Spleen (tissue), 13 donors: ENCODE measurements at places on chromosomes 2 and 18. TPM values are rescaled to one million over a fixed set of nuclear protein-coding genes. Genes with fewer than 3 reads are reported as not detected.
A peak's percentile ranks its signal among the peaks of the same experiment; 100 is the strongest.

GRCh38 chr2:147623328-147623727, 221.5 kb upstream of the ACVR2A start:
- H3K4me1 ChIP-seq: no peaks in the 10 kb centered on the region
- H3K36me3 ChIP-seq: no peaks in the 10 kb centered on the region
- no peak overlapping the region for H3K4me3 ChIP-seq
- no peak overlapping the region for H3K27ac ChIP-seq

GRCh38 chr2:200397785-200398184, 91.3 kb downstream of the SPATS2L start:
- no peak for DNase-seq
- H3K27ac ChIP-seq: no peak overlapping the region
- H3K27me3 ChIP-seq: no peaks in the 10 kb centered on the region
- no peaks in the 10 kb centered on the region for H3K36me3 ChIP-seq
- no peak overlapping the region for H3K4me3 ChIP-seq
- H3K4me1 ChIP-seq: no peaks in the 10 kb centered on the region

DNA sequence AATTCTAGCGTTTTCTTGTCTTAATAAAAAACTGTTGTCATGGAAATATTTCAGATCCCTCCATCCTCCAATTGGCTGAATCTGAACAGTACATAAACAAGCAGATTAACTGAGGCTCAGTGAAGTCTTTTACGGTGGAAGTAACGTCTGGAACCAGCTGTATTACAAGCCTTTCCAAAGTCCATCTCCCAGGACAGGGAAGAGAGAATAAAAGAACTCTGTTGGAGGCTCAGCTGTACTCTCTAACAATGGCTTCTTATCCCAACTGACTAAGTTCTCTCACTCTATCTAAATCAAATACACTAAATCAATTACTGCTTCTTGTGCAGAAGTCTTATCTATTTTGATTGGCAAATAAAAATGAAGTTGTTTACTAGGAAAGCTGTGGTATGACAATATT, 19.9 kb upstream of the NEDD4L start:
- no peaks in the 10 kb centered on the region for H3K36me3 ChIP-seq
- H3K27me3 ChIP-seq: no peaks in the 10 kb centered on the region
- H3K4me3 ChIP-seq: no peak overlapping the region
- H3K4me1 ChIP-seq: no peaks in the 10 kb centered on the region
- no peak for DNase-seq

DNA sequence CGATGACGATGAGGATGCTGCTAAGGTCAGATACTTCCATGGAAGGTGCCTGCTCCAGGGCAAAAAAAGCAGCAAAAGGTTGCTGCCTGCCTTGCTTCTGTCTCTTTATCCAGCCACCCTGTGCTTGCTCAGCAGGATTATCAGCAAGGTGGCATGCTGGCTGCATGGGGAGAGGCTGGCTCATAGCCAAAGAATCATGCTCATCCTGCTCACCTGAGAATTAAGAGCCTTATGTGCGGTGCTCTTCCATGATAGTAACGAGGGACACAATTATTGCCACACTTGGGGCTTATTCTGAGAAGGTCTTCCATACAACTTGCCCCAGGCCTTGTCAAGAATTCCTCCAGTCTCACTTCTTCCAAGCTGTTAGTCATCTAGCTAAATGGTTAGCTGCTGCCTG, 60.4 kb upstream of the SEC11C start:
- no peaks in the 10 kb centered on the region for H3K36me3 ChIP-seq
- DNase-seq: no peak
- H3K27ac ChIP-seq: peak overlapping the region; percentile 24
- H3K4me1 ChIP-seq: no peaks in the 10 kb centered on the region
- H3K4me3 ChIP-seq: no peak overlapping the region

GRCh38 chr2:164220265-164220664, 401.0 kb downstream of the GRB14 start:
- no peaks in the 10 kb centered on the region for H3K4me1 ChIP-seq
- no peaks in the 10 kb centered on the region for H3K36me3 ChIP-seq
- no peak overlapping the region for H3K27ac ChIP-seq
- no peaks in the 10 kb centered on the region for H3K27me3 ChIP-seq
- no peak for DNase-seq
- H3K4me3 ChIP-seq: no peak overlapping the region

- no peak overlapping the region for H3K4me3 ChIP-seq
- H3K4me1 ChIP-seq: no peaks in the 10 kb centered on the region
- no peaks in the 10 kb centered on the region for H3K27me3 ChIP-seq
Observed at GRCh38 chr2:128809259-128809636, 490.6 kb upstream of the HS6ST1 start.

- no peak overlapping the region for H3K27ac ChIP-seq
- no peak overlapping the region for H3K4me3 ChIP-seq
- H3K4me1 ChIP-seq: no peaks in the 10 kb centered on the region
- no peak for DNase-seq
Observed at GRCh38 chr18:22946217-22946616, 13.1 kb downstream of the RBBP8 start.

- no peaks in the 10 kb centered on the region for H3K27me3 ChIP-seq
- H3K36me3 ChIP-seq: no peaks in the 10 kb centered on the region
- no peaks in the 10 kb centered on the region for H3K4me1 ChIP-seq
- DNase-seq: no peak
- no peak overlapping the region for H3K27ac ChIP-seq
Observed at GRCh38 chr2:228690681-228691080, 509.2 kb upstream of the SPHKAP start.

DNA sequence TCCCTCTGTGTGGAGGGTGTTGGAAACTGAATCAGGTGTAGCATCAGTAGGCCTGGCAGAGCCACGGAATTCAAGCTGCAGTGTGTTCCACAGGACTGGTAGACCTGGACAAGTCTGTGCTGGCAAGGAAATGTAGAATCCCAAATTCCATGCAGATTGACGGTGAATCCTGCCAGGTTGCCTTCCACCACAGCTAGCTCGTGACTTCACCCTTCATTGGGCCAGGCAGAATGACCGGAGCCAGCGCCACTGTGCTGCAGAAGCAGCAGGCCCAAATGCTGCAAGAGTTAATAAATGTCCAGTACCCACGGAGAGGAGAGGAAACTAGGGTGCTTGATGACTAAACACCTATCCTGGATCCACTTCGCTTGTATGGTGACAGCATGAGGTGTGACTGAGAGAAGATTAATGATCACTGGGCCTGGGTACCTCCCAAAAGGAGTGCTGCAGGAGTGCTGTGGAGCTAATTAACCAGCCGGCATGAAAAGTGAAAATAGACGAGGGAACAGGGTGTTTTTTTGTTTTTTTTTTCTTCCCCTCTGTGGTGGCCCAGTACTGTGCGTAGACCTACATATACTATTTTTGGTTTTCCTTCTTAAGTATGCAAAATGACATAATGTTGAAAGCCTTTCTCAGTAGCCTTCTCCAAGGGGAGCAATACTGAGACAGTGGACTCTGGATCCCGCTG, 122.2 kb downstream of the TANC1 start:
- H3K4me3 ChIP-seq: no peak overlapping the region
- H3K4me1 ChIP-seq: peaks cover 40% of the 10 kb centered on the region
- H3K36me3 ChIP-seq: no peaks in the 10 kb centered on the region
- H3K27me3 ChIP-seq: no peaks in the 10 kb centered on the region
- peak overlapping the region; percentile 71 for H3K27ac ChIP-seq
- DNase-seq: no peak

GRCh38 chr18:24041691-24042090, 27.1 kb downstream of the TTC39C start:
- H3K4me3 ChIP-seq: no peak overlapping the region
- no peaks in the 10 kb centered on the region for H3K4me1 ChIP-seq
- no peak overlapping the region for H3K27ac ChIP-seq
- H3K36me3 ChIP-seq: no peaks in the 10 kb centered on the region
- no peaks in the 10 kb centered on the region for H3K27me3 ChIP-seq

GRCh38 chr18:59219672-59220163, at the start of gene GRP:
Gene GRP (plus strand): TSS chr18:59220158. CDS start chr18:59220266, 108 bp downstream.
- H3K36me3 ChIP-seq: no peaks in the 10 kb centered on the region
- H3K27me3 ChIP-seq: peaks cover 28% of the 10 kb centered on the region
- no peak for DNase-seq
- no peak within 1 kb of the TSS for H3K27ac ChIP-seq
- no peaks in the 10 kb centered on the region for H3K4me1 ChIP-seq
- no peak within 1 kb of the TSS for H3K4me3 ChIP-seq

DNA sequence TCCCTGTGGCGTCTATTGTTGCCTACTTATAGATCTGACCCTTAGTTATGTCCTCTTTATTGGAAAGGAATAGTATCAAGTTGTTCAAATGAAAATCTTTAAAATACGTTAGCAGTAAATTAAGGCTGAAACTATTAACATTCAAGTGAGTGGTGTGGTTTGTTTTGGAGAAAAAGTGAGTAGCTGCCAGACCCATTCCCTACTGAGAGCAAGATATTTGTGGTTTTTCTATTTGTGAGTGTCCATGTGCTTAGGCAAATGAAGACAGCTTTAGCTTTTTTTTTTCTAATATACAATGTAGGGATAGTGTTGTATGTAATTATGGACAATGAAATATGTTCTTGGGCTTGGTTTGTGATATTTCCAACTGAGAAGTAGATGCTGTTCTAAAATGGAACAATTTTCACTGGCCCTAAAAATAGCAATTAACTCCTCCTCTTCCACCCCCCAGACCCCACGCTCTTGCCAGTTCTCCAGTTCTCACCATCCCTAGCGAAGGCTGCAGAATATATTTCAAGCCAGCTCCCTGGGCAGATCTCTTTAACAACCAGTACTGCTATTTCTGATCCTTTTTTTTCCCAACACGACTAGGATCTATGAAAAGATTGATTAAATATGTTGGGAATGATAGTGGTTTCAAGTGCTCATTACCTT, 83.1 kb downstream of the CCDC85A start:
- H3K27me3 ChIP-seq: no peaks in the 10 kb centered on the region
- no peak for DNase-seq
- H3K27ac ChIP-seq: no peak overlapping the region
- H3K4me1 ChIP-seq: no peaks in the 10 kb centered on the region
- no peak overlapping the region for H3K4me3 ChIP-seq
- H3K36me3 ChIP-seq: no peaks in the 10 kb centered on the region

- peaks cover 24% of the 10 kb centered on the region for H3K4me1 ChIP-seq
- no peak overlapping the region for H3K27ac ChIP-seq
- no peaks in the 10 kb centered on the region for H3K27me3 ChIP-seq
- no peak overlapping the region for H3K4me3 ChIP-seq
Observed at GRCh38 chr2:205696331-205696926, 14.1 kb downstream of the NRP2 start.

- no peak for DNase-seq
- H3K36me3 ChIP-seq: no peaks in the 10 kb centered on the region
- no peak overlapping the region for H3K4me3 ChIP-seq
- H3K27ac ChIP-seq: no peak overlapping the region
Observed at GRCh38 chr2:214244847-214245246, 166.0 kb upstream of the VWC2L start.

- no peak for DNase-seq
- no peaks in the 10 kb centered on the region for H3K4me1 ChIP-seq
- H3K36me3 ChIP-seq: no peaks in the 10 kb centered on the region
- no peaks in the 10 kb centered on the region for H3K27me3 ChIP-seq
- no peak overlapping the region for H3K4me3 ChIP-seq
- no peak overlapping the region for H3K27ac ChIP-seq
Observed at GRCh38 chr2:206431439-206431838, 11.9 kb upstream of the ADAM23 start.

DNA sequence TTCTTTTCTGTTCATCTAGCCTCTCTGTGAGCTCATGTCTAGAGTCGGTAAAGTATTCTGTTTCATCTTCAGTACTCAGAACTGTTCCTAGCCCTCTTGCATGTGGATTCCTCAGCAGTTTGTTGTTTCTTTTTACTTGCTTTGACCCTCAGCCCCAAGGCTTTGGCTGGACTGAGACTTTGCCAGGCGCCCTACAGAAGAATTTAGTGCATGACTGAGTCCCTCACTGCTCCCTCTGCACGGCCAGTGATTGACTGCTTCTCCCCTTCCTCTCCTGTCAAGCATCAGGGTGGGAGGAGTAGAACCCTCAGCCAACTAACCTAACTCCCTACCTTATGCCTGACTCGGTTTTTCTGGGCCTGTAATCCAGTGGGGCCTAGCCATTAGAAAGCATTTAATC, 109.8 kb downstream of the ESCO1 start:
- H3K4me1 ChIP-seq: no peaks in the 10 kb centered on the region
- H3K27me3 ChIP-seq: no peaks in the 10 kb centered on the region
- no peak for DNase-seq

DNA sequence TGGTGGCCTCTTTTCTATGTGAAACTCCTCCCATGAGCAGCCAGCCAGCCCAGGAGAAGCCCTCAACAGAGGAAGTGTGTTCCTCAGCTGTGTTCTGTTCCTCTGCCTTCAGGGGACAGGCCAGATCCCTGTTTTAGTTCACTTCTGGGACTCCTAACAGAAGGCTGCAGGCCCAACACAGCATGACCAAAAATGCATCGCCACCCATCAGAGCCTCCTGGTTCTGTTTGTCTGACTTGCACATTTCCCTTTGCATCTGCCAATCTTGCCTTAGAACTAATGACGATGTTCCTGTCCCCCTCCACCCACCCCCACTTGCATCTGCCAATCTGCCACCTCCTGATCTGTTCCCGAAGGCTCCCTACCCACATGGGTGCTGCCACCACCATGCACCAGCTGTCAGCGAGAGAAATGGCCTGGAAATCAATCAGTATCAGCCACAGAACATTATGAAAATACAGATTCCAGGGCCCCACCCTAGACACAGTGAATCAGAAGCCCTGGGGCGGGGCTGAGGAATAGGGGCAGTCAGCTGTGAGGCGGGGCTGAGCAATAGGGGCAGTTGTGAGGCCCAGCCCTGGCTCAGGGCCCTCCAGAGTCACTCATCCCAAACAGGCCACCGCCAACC, 51.0 kb downstream of the FAM168B start:
- DNase-seq: no peak
- peaks cover 16% of the 10 kb centered on the region for H3K36me3 ChIP-seq
- no peaks in the 10 kb centered on the region for H3K4me1 ChIP-seq
- H3K27ac ChIP-seq: no peak overlapping the region

- H3K27me3 ChIP-seq: no peaks in the 10 kb centered on the region
- peaks cover 25% of the 10 kb centered on the region for H3K4me1 ChIP-seq
- no peak overlapping the region for H3K27ac ChIP-seq
- H3K4me3 ChIP-seq: no peak overlapping the region
Observed at GRCh38 chr2:33323957-33324356, 152.5 kb upstream of the RASGRP3 start.

Gene NHEJ1
- total RNA-seq: 16.6 TPM

Gene TMEM178A
- total RNA-seq: 2.0 TPM

Gene GBX2
- total RNA-seq: not detected

Gene DSC2
- total RNA-seq: 16.7 TPM

Gene SERPINB12
- total RNA-seq: not detected

Gene AGXT
- total RNA-seq: 3.4 TPM

Gene MC2R
- total RNA-seq: not detected

Gene KIF5C
- 5.3 TPM for total RNA-seq

Gene FIGN
- total RNA-seq: 11.5 TPM

Gene PPP1R7
- total RNA-seq: 36.1 TPM

Gene TLX2
- not detected for total RNA-seq
